WTC11 (cell line): ENCODE measurements at places on chromosomes 7 and 10.

GRCh38 chr7:134201569-134202261 is 74.6 kb downstream of the LRGUK start:
- no peak for DNase-seq

DNA sequence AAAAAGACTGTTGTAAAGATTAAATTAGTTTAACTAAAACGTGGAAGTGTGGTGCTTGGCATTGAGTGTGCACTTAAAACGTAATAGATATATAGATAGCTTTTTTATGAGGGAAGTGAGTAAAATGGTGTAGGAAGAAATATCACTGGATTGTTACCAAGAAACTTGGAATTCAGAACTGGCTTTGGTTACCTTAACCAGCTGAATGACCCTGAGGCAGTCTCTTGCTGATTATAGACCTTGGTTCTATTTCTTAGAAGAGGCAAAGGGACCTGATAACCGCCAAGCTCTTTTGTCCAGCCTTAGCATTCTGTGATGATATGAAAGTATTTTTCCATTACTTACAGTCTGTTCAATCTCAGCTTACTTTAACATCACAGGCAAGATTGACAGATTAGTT is 3.8 kb downstream of the REEP3 start:
- no peak for DNase-seq

- DNase-seq, result no peak
Measured at GRCh38 chr7:21371360-21371759, 56.5 kb upstream of the SP4 start.

GRCh38 chr7:43486634-43487033 is 96.3 kb upstream of the STK17A start:
- no peak for DNase-seq

DNA sequence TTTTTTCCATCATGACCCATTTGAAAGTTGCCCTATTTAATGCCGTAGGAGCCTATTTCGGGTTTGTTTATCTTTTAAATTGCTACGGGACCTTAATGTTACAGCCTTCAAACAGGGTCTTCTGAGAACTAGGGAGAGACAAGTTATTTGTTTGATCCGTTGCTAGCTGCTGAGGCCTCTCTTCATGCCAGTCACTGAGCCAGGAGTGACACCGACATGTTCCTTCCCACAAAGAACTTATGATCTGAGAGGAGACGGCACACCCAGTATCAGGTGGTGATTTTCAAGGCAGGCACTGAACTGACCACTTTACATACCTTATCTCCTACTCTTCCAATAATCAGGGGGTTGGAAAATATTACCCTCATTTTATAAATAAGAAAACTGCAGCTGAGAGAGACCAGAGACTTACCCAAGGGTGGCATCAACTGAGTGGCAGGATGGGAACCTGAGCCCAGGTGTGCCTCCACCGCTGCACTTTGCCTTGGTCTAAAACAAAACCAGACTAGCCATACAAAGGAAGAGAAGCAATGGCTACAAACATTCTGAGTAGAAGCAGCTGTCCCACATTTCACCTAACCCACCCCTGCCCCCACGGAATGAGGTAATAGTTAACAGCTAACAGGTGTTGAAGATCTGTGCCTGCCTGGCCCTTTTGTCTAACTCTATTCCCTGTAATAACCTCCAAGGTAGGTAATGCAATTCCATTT is 40.5 kb downstream of the PPP1R3C start:
- no peak for DNase-seq

GRCh38 chr7:154540596-154540995 is 462.3 kb downstream of the PAXIP1 start:
- no peak for DNase-seq

GRCh38 chr7:57203161-57203791 is 71.0 kb upstream of the ZNF479 start:
- no peak for DNase-seq
